ENCODE measurements at places on chromosomes 11 and 22.

GRCh38 chr11:31834237-31834636, 23.1 kb upstream of the PAX6 start:
- no peak for DNase-seq

- no peak for DNase-seq
Measured at GRCh38 chr22:47854680-47855079, 1092.2 kb downstream of the TBC1D22A start.

- no peak for DNase-seq
Measured at GRCh38 chr11:133947321-133947756, 9.4 kb downstream of the IGSF9B start.

DNA sequence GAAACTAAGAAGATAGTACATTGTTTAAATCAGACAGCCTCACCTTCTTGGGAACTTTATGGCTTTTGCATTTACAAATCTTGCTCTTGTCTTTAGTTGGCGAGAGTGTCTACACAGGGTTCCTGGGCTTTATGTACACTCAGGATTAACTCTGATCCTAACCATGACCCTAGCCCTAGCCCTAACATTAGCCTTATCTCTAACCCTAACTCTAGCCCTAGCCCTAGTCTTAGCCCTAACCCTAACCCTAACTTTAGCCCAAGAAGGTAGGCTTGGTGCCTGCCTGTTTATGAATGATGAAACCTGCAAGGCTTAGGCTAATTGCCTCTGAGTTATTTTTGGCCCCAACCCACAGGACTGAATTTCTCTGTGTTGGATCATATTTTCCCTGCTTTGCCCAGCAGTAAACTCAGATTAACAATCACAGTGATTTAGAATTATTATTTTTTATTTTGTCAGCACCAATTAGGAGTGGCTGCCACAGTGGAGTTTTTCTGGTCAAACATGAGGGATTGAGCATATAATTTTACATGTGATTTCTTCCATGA, 44.1 kb upstream of the OR9Q1 start:
- no peak for DNase-seq

DNA sequence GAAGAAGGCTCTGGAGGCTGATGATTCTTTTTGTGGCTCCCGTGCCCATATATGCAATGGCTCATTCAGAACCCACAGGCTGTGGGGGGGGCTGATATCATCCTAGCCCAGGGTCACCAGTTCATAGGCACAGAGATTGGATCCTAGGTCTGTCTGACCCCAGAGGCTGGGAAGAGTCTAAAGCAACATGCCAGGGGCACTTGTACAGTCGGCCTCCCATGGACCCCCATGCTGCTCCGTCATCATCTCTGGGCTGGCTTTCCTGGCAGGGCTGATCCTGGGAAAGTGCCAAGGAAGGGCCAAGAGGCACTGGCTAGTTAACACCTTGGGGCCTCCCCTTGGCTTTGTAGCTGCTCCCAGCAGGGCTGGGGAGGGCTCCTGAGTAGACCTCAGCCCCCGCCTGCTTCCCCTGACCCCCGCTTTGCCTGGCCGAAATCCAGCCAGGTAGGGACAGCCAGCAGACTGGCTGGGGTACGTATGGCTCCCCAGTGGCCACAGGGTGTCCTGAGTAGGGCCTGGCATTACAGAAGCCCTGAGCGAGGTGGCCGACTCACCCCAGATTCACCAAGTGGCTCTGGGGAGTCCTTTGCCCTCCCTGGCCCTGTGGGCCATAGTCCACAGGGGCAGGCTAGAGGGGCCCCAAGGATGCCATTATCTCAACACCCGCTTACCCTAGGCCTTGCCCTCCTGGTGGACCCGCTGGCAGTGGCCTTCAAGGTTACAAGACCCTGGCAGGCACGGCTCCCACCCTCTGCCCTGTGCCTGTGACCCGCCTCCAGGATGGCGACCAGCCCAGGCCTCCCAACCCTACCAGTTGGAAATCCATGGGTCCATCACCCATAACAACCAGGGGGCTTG, 22.5 kb downstream of the FADS3 start:
- no peak for DNase-seq

- no peak for DNase-seq
Measured at GRCh38 chr22:27801202-27801615, 347 bp downstream of the MN1 start.

GRCh38 chr22:44628835-44629234, 73.2 kb upstream of the PRR5 start:
- DNase-seq, result no peak

DNA sequence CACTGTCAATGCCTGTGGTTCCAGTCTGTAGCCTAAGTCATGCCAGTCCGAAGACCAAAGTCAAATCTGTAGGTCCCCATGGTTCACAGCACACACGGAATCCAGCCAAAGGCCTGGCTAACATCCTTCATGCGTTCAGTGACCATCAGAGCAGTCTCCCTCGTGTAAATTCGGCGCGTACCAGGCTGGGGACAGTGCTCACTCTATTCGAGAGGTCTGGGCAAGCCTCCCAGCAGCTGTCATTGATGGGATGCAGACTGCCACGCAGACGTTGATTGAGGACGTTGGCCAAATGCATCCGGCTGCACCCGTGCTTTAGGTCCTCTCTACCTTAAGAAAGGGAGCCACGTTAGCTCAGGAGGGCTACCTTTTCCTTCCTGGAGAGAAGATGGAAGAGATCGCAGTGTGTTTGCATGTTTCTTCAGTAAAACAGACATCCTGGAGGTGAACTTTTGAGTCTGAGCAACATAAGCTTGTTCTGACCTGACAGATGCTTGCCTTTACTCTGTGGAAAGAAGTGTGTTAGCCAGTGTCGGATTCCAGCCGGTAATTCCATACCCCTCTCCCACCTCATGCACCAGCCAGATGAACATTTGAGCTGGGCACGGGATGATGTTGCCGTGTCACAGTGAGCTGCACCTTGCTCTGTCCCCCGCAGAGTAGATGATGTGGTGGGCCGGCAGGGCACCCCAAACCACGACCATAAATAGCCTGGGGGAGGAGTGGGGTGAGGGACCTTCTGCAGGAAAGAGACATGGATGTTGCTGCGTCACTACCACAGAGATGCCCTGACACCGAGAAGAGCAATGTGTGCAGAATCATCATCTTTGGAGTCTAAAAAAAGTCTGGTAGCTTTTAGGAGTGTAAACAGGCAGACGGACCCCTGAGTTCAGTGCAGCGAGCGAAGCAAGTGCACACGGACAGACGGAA, 12.2 kb downstream of the CTTN start:
- no peak for DNase-seq

DNA sequence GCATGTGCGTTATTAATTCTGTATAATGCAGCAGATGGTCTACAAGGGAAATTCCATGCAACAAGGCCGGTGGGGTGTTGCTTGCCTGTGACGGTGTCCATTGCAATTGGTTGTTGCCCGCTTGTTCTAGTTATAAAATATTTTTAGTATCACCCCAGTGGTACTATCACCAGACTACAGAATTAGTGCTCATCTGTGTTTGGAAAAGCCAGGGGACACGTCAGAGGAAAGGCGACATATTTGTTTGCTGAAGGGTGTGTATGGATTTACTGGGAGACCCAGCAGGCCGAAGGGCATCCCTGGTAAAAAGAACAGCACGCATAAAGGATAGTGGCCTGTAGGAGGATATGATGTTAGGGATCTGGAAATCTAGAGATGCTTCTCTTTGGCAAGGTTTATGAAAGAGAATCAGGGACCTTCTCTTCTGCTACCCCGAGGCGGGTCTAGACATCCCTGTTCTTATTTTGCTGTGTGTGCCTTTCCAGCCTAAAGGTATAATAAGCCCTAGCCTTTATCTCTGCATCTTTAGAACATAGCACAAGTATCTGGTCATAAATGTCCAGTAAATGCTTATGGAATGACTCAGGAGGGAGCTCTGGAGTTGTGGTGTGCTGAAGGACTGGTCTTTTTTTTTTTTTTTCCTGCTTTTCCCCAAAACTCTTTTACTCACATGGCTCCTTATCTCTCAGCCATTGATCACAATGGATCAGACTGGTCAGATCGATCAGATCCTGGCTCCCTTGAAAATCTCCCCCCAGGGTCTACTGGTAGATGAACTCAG, 90.9 kb downstream of the LDLRAD3 start:
- no peak for DNase-seq

GRCh38 chr22:31091106-31091975, 10.2 kb downstream of the SMTN start:
- DNase-seq, result no peak

DNA sequence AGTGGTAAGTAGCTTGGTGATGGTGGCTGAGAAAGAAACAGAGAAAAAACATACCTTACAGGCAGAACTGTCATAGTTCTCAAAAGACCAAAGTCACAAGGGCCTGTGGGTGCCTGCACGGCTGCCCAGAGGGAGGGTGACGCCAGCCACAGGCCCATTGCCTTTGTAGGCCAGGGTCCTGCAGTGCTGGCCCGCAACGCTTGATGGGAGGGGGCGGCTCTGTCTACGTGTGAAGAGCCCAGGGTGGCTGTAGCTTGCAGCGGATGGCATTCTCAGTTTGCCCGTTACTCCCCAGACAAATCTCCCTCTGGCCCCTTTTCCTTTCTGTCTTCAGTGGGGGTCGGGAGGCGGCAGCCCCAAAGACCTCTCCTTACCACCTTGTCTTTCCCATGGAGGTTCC, 24.7 kb upstream of the B3GAT1 start:
- DNase-seq, result no peak

GRCh38 chr11:3824714-3825472, 15.9 kb downstream of the RHOG start:
- DNase-seq, result peak; percentile 18

DNA sequence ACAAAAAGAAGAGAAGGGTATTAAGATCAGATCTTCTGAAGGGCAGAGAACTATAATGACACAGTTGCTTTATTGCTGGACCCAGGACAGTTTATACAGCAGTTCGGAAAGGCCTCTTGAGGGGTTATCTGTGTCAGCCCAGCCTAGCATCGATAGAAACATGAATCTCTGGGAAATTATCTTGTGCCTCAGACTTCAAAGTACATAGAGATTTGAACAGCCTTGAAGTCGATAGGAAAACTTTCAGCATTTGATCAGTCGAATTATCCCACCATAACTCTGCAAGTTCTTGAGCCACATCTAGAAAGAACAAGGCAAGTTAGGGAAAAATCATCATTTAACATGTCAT, 2.5 kb upstream of the LMO2 start:
- DNase-seq, result no peak

- no peak for DNase-seq
Measured at GRCh38 chr22:20607157-20607907, 99.9 kb downstream of the MED15 start.

- DNase-seq, result no peak
Measured at GRCh38 chr11:65663639-65664200, 1.0 kb upstream of the RELA start.

DNA sequence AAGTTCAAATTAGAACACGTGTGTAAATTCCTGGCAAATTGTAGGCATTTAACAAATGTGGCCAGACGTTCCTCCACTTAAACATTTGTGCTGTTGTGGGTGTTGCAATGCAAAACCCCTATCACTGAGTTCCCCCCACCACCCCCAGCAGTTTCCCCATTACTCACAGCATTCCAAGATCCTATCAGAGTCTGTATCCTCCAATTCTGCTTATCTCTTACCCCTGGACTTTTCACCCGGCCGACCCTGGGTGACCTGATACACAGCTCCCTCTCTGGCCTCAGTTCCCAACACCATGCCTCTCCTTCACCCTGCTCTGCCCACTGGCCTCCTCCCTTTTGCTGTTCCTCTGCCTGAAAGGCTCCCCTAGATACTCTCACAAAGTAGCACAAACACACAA, 31.4 kb upstream of the AQP11 start:
- no peak for DNase-seq

DNA sequence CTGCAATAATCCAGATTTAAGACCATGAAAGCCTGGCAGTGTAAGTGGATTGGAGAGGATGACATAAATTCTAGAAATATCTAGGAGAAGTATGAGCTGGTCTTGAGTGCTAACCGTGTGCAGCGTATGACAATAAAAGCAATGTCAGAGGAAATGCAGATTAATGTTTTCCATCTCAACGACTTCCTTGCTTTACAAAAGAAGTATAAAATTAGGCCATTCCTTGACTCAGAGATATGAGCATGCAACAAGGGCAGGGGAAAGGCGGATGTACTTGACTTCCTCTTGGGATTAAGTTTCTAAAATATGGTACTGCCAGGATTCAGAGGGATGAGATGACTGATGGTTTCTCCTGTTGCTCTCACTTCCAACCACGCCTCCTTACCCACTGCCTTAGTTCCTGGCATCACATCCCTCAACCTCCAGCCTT, 32.3 kb downstream of the ADAMTS15 start:
- DNase-seq, result peak; percentile 17

- DNase-seq, result no peak
Measured at GRCh38 chr11:24082860-24083259, 414.0 kb upstream of the LUZP2 start.

DNA sequence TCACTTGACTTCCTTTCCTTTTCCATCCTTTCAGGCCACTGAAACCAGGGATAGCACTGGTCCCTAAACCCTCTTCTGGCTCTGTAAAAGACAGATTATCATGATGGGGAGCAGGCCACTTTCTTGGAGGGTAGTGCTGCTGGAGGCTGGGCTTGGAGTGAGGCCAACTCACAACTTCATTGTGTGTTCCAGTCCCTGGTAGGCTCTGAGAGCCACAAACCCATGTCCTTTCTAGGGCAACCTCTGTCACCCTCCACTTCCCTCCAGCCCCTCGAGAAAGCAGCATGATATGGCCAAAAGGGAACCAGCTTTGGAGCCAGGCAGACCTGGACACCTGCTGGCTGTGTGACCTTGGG, 2.3 kb downstream of the TKFC start:
- no peak for DNase-seq

GRCh38 chr11:110479108-110480101, 49.7 kb downstream of the FDX1 start:
- peak; percentile 6 for DNase-seq

DNA sequence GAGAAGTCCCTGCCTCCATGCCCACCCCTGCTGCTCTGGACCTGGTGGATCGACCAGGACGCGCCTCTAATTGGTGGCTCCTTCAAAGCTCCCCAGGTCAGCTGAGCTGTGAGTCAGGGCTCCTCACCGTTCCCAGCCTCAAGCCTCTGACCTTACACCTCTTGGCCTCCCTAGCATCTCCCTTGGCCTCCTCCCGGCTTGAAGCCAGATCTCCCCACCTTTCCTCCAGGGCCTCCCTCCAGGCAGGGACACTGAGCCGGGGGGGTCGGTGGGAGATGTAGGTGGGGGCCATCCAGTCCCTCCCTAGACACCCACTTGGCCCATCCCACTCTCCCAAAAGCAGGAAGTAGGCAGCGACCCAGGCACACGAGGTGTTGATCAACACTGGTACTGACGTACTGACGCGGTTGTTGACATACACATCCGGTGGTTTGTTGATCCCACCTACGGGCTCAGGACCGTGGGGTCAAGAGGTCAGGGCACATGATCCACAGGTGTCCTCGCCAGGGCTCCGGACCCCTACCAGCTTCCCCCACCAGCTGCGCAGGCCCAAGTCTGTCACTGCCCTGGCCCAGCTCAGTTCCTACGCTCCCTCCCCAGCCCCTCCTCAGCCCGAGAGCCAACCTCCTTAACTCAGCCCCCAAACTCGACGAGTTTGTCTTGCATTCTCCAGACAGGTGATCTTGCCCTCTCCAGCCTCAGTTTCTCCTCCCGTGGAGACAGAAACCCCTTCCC, 802 bp downstream of the ATG2A start:
- peak; percentile 63 for DNase-seq

DNA sequence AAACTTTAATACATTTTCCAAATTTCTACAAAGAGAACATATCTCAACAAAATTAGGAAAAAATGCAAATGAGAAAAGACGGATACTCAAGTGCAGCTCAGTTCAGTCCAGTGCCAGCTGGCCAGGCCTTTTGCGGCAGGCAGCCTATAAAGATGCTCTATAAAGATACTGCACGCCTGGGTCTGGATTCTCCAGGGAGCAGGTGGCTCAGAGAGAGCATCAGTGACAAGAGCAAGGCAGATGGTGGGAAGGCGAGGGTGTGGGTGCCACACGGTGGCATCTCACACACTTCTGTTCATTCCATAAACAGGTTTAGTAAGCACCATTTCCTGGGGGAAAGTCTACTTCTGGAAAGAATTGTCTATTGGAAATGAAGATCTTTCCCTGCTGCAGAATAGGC, 18.1 kb upstream of the SCN3B start:
- DNase-seq, result no peak
